T-helper 9 cell (primary cell): ENCODE measurements at places on chromosomes 13 and 19.

DNA sequence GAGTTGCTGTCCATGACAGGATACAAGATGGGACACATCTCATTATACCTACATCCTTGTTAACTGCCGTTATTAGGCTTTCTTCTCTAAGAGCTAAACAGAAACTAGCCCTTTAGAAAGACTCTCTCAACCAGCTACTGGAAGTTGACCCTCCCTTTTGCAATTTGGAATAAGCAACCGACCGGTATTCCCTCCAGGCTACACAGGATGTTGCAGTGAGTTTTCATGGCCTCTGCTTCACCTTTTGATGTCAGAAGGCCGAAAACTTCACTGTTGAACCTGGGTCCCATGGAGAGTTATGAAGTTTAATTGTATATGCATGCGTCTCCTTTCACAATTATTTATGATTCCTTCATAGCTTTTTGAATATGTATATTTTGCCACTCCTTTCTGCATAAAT lies 1042.5 kb upstream of the SPRY2 start:
- DNase-seq: no peak

GRCh38 chr19:41957838-41958366 lies 1.2 kb downstream of the RABAC1 start:
- DNase-seq: no peak

GRCh38 chr19:2254064-2254872 lies 1.9 kb downstream of the JSRP1 start:
- no peak for DNase-seq

DNA sequence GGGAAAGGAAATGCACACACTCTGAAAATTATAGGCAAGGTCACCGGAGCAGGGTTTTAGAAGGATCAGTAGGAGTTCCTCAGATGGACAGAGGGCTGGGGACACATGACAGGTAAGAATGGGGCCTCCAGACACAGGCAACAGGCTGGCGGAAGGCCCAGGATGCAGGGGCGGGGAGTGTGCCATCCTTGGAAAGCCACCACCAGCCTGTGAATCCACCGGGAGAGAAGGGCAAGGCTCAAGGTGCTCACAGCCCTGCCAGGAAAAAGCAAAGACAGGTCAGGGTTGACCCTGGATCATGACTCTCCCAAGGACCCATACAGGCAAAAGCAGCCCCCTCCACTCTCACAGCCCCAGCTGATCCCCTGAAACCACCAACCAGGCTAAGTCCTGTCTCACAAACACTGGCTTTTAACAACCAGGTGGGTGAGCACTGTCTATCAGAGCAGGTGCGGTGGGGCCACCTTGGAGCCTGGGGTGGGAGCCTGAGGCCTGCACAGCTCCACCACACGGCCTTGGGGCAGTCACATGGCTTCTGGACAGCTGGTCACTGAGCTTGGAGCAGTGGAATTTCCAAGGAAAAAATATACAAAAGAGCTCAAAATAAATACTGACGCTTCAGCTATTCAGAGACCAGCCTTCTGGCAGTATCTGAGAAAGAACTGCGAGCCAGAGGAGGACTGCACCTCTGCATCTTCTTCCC lies 35.2 kb upstream of the ISYNA1 start:
- DNase-seq: no peak

GRCh38 chr13:24005755-24006281 lies 108.5 kb upstream of the C1QTNF9B start:
- DNase-seq: no peak

- DNase-seq: no peak
Measured at GRCh38 chr13:96252903-96253302, 163.0 kb downstream of the HS6ST3 start.

DNA sequence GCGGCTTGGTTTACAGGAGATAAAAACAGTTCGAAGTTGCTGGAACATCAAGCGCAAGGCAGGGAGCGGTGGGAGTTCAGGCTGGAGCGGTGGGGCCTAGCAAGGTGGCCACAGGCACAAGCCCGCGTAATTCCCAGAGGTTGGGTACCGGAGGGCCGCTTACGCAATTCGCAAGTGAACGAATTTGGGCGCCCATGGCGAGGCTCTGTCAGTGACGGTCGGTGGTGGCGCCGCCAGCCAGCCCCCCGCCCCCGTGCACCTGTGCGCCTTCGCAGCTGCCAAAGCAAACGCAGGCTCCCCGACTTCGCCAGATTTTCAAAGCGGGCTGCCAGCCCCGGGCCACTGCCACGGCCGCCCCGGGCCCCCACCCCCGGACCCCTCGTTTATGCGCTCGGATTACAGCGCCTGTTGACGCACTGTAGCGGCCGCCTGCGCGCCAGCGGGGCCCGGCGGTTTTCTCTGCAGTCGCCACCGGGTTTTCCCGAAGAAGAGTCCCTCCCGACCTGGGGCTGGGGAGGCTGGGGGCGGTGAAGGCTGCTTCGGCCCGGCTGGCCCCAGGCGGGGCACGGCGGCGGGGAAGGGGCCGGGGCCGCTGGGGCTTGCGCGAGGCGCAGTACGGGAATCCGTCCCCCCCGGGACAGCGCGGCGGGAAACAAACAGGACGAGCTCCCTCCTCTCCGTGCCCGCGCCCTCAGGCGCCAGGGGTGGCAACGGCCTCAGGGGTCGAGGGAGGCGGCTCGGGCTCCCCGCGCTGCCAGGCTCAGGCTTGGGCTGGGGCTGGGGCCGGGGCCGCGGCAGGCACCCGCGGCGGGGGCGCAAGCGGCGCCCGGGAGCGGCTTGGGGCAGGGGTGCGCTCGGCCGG lies 709 bp downstream of the N4BP2L1 start:
- peak; percentile 45 for DNase-seq
